ENCODE measurements at places on chromosomes 5 and 9.
A peak's percentile ranks its signal among the peaks of the same experiment; 100 is the strongest.

- DNase-seq: no peak
These were observed 49.1 kb downstream of the SEMA4D start for GRCh38 chr9:89448821-89449220.

DNA sequence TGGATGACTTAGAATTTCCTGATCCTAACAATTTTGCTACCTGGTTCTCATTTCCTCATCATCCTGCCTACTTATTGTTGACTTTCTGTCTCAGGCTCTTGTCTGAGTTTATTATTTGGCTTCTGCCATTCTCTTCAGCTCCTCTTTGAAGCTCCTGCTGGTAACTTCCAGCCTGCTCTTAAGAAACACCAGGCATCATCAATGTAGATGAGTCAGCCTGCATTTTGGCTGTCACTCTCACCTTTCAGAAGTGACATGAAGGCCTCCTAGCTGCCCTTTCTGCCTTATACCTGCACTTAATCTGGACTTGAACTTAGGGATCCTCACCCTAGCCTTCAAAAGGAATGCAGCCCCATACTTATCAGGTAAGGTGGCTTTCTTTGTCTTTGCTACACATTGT is 551.8 kb upstream of the ZNF608 start:
- no peak for DNase-seq

- DNase-seq: no peak
These were observed 22.0 kb downstream of the RC3H2 start for GRCh38 chr9:122883125-122883524.

DNA sequence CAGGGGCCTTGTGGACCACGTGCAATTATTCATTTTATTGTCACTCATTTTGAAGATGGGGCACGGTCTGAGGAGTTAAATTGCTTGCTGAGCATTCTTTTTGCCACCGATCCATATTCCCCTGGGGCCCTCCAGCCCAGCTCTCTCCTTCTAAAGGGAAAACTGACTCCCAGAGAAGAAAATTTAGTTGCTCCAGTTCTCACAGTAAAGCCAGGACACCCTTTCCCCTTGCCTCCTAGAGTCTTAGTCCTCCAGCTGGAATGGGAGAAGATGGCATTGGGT is 1.0 kb upstream of the PANK3 start:
- no peak for DNase-seq

DNA sequence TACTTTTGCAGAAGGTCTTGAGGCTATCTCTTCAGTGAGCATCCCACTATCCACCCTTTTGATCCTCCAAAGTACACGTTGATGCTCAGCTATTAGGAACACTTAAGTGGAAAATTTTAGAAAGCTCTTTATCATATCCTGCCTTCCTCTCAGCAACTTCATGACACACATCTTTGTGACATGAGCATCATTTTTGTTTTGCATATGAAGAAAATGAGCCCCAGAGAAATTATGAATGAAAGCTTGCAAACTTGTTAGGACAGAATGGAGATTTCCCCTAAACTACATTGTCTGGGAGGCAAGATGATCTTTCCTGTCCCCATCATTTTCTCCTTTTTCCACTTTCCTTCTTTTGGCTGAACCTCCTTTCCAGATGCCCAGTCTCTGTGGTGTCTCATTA is 239.4 kb upstream of the PIK3R1 start:
- no peak for DNase-seq

DNA sequence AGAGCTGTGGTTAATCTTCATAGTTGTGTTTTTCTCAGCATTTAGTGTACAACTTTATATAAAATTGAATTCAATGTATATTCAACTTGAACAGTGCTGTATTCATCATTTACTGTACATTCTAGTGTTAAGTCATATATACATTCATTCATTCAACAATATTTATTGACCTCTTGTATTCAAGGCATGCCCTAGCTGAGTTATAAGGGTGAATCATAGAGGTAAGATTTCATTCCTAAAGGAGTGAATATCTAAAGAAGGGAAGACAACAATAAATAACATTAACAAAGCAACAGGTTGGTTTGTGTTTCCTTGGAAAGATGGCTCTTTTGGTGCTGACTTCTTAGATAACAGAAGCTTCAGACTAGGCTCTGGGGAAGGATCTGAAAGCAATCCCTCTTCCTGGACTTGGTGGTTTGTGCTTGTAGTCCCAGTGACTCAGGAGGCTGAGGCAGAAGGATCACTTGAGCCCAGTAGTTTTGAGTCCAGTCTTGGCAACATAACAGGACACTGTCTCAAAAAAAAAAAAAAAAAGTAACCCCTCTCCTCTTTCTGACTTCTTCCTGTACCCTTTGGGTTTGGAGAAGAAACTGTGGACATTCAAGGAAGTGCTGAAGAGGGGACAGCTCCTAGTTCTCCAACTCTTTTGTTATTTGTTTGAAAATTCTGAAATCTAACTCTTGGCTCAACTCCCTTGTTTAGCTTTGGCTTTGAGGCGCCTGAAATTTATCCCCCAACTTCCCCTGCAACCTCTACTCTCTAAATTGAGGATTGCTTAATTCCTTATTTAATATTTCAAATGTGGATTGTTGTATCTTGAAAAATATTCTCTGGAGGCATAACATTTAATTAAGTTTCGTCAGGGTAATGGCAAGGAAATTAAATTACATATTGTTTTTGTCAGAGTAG is 80.2 kb downstream of the OSTF1 start:
- no peak for DNase-seq

GRCh38 chr9:107732781-107733522 is 243.4 kb upstream of the KLF4 start:
- DNase-seq: no peak

- no peak for DNase-seq
These were observed 160.4 kb upstream of the CDH12 start for GRCh38 chr5:23013395-23013998.

- DNase-seq: no peak
These were observed 42.6 kb upstream of the BICD2 start for GRCh38 chr9:92807031-92807756.

GRCh38 chr5:17114715-17115599 is 102.5 kb upstream of the BASP1 start:
- DNase-seq: no peak

DNA sequence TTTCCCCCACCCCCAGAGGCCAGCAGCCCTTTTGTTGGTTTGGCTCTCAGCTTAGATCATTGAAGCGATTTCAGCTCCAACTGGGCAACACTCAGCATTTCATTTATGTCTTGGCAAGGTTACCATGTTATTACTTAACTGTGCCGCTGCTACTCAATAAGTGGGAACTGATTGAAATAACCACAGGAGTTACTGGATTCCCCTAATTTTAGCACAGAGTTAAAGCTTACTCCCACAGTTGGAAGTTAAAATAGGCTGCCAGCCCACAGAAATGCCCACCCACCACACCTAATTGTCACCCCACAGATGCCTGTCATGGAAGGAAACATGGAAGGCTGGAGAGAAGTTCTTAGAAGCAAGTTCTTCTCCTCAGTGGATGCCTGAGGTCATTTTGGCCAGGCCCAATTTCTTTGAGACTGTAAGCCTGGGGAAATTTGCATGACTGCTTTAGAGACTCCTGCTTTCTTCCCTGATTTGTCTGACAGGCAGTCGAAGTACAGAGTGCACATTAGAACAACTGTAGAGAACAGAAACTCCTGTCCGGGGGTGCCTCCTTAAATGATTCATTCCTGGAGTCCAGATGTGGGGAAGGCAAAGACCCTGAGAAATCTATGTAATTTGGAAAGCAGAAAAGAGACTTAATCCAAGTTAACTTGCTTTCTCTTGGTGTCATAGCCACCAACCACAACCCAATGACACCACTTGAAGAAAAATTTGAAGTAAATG is 370.0 kb downstream of the ZSWIM6 start:
- DNase-seq: no peak

- no peak for DNase-seq
These were observed 47.7 kb downstream of the SIL1 start for GRCh38 chr5:139150367-139150999.

- no peak for DNase-seq
These were observed 17.1 kb upstream of the SLC6A3 start for GRCh38 chr5:1462358-1462757.

- no peak for DNase-seq
These were observed 17.1 kb downstream of the ARSK start for GRCh38 chr5:95572016-95572415.

DNA sequence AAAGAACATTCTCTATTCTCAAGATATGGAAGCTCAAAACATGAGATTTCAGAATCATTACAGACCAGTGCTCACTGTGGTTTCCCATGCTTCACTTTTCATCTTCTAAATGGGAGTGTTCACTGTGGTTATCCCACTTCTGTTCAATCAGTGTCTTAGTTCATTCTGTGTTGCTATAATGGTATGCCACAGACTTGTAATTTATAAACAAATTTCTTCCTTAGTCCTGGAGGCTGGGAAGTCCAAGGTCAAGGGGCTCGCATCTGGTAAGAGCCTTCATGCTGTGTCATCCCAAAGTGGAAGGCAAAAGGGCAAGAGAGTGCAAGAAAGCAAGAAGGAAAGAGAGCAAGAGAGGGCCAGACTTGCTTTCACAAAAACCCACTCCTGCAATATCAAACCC is 146.3 kb downstream of the TTC39B start:
- no peak for DNase-seq

GRCh38 chr5:10793785-10794184 is 32.8 kb upstream of the DAP start:
- DNase-seq: no peak

DNA sequence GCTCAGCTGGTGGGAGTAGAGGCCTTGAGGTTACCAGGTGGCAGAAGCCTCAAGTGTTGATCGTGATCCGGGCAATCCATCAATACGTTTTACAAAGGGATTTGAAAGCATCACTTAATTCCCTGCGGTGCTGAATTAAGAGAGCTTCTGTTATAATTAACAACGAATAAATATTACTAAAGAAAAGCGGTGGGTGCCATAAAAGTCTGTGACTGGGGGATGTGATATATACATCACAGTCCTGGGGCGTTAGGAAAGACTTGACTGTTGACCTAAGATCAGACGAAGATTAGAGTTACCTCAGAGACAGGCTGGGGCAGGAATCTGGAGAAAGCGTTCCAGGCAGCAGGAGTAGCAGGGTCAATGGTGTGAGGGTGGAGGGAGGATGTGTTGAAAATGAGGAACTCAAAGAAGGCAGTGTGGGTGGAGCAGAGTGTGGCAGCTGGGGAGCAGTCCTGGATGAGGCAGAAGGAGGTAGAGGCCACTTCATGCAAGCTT is 6.7 kb upstream of the C5orf63 start:
- no peak for DNase-seq

DNA sequence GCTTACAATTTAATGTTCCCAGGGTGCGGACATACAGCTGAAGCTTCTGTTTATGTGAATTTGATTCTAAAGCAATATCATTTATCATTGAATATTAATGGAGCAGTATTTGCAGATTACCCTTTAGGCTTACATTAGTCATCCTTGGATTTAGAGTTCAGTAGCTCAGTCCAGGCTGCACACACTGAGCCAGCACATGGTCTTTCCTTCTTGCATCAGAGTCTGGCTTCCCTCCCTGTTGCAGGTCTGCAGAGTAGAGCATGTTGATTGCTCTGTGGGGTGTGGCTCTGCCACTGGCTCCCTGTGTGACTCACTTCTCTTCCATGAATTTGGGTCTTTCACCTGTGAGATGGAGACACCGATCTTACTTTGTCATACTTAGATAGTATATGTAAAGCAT is 36.8 kb downstream of the NSG2 start:
- DNase-seq: no peak

DNA sequence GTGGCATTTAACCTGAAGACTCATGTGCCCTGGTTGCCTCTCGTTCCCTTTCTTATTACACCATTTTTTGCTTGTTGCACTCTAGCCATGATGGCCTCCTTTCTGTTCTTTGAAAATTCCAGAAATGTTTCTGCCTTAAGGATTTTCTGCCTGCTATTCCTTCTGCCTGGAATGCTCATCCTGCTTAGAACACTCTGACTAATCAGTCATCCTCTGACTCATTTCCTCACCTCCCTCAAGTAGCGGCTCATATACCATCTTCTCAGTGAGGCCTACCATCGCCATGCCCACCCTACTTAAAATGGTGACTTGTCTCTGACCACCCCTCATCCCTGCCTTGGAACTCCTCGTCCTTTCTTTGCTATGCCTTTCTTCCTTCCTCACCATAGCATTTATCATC is 68.8 kb downstream of the KIF4B start:
- no peak for DNase-seq

GRCh38 chr5:81162501-81162900 is 70.6 kb upstream of the CKMT2 start:
- DNase-seq: peak; percentile 12

- peak; percentile 49 for DNase-seq
These were observed 1.5 kb upstream of the IRX2 start for GRCh38 chr5:2752821-2753439.

Data from coronary artery (tissue), 2 donors.